Anterior cingulate cortex (tissue), 58 donors: ENCODE measurements at places on chromosomes 4 and X.

DNA sequence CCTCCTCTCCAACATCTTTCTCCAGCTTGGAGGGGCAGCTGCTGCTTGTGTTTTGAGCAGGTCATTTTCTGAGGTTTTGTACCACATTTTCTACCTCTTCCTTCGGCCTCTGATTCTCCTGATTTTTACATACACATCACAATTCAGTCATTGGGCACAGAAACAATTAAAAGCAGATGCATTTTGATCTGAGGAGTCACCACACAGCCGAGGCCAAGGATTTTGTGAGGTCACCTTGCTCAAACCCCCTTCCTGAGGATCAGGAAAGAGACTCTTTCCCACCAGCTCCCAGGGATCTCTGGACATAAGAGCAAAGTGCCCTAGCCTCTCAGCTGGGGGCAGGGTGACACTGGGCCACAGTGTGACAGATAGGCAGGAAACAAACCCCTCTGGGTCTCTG lies 5.4 kb upstream of the FATE1 start:
- no peak for DNase-seq

- no peak for DNase-seq
These were observed 20.7 kb downstream of the PARM1 start for GRCh38 chr4:74953647-74954046.

- no peak for DNase-seq
These were observed 1.8 kb downstream of the ATP11C start for GRCh38 chrX:139930916-139931645.

DNA sequence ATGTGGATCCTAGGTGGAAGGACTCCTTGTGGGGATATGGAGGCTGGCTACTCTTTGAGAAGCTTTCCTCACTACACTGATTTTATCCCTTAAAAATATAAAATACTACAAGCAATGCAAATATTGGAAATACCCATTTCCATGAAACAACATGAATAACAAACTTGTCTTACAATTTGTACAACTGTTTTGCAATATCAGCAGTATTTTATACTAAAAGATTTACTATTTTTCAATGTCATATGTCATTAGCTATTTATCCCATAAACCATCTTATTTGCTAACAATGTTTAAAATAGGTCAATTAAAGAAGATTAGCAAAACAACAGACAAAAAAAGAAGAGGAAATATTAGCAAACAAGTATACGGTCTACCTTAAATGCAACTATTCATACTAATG lies 1674.1 kb downstream of the PCDH7 start:
- DNase-seq = no peak

DNA sequence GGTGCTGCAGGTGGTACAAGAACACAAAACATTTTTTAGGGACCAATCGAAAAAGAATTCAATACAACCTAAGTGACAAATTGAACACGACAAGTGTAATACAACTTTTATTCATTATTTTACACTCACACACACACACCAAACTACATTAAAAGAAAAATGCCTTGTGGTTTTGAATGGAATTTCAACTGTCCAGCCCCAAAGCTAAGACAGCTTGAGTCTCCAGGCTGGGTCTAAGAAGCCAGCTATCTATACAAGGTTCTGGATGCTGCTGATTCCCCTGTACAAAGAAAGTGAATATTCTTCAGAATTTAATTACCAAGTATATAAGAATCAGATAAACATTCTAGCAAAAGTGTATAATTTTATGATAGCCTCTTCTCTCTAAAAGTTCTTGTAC lies 118.2 kb downstream of the PPP3CA start:
- no peak for DNase-seq

DNA sequence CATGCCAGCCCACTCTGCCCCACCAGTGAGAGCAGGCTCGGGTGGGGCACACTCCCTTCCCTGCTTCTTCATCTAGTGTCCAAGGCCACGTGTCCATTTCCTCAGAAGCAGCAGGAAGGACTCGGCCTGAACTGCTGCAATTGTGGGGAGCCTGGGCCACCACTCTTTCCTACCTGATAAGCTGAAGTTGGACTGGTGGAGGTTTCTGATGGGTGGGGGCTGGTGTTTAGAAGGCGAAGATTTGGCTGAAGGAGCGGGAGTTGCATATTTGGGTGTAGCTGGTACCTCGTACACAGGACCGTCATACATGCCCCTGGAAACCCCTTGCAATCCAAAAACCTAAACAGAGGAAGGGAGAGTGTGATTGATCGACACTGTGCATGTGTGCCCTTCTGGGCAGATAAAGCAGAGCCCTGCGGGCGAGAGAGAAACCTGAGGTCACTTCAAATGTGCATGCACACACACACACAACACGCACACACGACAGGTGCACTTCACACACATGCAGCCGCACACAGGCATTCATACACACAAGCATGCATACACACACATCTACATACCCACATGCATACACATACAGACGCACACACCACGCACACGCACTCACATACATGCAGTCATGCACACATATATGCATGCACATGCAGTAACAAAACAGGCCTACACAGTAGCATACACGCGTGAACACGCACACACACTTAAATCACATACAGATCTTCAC lies 67.4 kb downstream of the CRMP1 start:
- no peak for DNase-seq

DNA sequence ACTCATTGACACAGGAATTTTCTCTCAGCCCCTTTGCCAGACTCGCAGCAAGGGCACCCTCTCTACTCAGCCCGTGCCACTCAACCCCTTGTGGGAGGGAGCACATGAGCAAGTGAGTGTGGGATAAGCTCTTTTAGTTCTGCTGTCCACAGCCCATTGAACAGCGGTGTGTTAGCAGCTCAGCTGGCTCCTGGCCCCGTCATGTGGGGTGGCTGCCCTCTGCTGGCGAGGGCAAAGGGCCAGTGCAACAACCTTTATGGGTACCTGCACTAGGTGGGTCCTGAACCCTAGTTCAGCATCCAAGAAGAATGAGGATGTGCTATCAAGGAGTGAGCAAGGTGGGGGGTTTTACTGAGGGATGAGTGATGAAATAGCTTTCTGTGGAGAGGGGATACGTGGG lies 85.0 kb upstream of the ZNF81 start:
- DNase-seq = no peak

DNA sequence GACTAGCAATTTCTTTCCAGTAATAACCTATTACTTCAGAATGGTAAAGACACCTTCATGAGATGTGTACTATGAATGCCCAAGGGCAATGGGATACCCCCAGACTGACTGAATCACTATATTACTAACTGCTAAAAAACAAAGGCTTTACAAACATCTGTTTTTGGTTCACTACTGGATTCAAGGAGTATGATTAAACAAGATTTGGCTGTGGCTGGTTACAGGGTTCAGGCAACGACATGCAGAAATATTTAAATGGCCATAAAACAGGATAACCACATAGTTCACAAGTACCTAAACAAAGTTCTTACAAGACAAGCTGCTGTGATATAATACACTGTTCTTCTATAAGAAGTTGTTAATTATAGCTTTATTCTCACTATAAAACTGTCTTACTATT lies 128.2 kb downstream of the FRYL start:
- DNase-seq = no peak
